ENCODE measurements at places on chromosomes 4 and X. TPM values are rescaled to one million over a fixed set of nuclear protein-coding genes. Genes with fewer than 3 reads are reported as not detected.

COL4A6 gene
- polyA plus RNA-seq, result 4.5 TPM

TNIP2 gene
- polyA plus RNA-seq, result 25.6 TPM

GPC3 gene
- polyA plus RNA-seq, result 3,263 TPM

WAS gene
- 0.18 TPM for polyA plus RNA-seq

VCX2 gene
- not detected for polyA plus RNA-seq

TMEM47 gene
- not detected for polyA plus RNA-seq

UGT2B7 gene
- polyA plus RNA-seq, result 26.1 TPM

CT45A2 gene
- not detected for polyA plus RNA-seq

ZFP92 gene
- polyA plus RNA-seq, result not detected

DNA sequence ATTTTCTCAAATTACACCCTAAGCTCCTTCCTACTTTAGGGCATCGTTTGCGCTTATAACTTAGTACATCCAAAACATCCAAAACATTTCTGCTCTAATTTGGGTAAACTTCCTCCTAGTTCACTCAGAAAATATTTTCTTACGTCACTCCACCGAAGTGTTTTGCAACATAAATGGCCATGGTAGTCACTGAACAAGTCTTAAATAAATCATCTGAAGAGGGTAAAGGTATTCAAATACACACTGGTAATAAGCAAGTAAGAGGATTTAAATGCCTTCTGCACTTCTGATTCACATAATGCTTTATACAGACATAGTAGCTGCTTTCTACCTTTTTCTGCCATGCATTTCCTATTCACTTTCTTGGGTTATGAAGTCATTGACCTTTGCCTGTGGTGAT lies 991.9 kb downstream of the NLGN4X start:
- DNase-seq, result no peak

GRCh38 chr4:61231421-61231820 lies 31.3 kb downstream of the ADGRL3 start:
- no peak for DNase-seq

GRCh38 chr4:69060651-69061308 lies 35.5 kb upstream of the UGT2B7 start:
- no peak for DNase-seq

DNA sequence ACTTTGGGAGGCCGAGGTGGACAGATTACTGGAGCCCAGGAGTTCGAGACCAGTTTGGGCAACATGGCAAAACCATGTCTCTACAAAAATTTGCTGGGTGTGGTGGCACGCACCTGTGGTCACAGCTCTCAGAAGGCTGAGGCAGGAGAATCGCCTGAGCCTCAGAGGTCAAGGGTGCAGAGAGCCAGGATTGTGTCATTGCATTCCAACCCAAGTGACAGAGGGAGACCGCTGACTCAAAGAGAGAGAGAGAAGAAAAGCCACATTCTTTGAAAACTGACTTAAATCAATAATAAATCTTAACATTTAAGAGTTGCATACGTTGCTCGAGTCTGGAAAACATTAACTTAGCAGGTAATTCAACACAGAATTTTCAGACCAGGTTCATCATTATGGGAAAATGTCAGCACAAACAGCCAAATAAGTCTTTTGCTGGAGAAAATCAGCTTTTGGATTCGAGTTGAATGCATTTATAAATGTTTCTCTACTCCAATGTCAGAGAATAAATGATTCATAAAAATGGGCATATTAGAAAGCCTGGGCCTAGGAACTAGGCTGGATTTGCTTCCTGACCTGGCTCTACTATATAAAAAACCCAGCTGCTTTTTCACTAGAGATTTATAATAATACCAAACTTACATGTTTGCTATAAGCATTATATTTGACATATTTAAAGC lies 68.3 kb upstream of the RBPJ start:
- peak; percentile 78 for DNase-seq

- DNase-seq, result no peak
Measured at GRCh38 chr4:85152480-85152879, 186.0 kb upstream of the WDFY3 start.

DNA sequence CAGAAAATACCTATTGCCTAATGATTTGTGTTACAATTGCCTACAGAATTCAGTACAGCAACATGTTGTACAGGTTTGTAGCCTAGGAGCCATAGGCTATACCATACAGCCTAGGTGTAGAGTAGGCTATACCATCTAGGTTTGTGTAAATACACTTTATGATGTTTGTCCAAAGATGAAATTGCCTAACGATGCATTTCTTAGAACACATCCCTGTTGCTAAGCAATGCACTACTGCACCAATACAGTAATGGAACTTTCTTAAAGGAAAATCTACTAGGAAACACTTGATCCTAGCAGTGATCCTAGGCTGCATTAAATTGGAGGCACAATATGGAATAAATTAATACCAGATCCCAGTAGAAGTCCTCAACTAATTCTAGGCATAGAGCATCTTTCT lies 18.3 kb downstream of the NOA1 start:
- DNase-seq, result no peak

- DNase-seq, result no peak
Measured at GRCh38 chr4:158835226-158836001, 66.6 kb downstream of the FNIP2 start.

DNA sequence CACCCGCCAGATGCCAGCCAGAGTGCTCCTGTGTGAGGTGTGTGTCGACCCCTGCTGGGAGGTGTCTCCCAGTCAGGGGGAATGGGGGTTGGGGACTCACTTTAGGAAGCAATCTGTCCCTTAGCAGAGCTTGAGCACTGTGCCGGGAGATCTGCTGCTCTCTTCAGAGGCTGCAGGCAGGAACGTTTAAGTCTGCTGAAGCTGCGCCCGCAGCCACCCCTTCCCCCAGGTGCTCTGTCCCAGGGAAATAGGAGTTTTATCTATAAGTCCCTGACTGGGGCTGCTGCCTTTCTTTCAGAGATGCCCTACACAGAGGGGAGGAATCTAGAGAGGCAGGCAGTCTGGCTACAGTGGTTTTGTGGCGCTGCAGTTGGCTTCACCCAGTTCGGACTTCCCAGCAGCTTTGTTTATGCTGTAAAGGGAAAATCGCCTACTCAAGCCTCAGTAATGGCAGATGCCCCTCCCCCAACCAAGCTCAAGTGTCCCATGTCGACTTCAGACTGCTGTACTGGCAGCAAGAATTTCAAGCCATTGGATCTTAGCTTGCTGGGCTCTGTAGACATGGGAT lies 80.8 kb downstream of the CCSER1 start:
- no peak for DNase-seq

- no peak for DNase-seq
Measured at GRCh38 chr4:141099326-141099725, 33.9 kb downstream of the RNF150 start.

DNA sequence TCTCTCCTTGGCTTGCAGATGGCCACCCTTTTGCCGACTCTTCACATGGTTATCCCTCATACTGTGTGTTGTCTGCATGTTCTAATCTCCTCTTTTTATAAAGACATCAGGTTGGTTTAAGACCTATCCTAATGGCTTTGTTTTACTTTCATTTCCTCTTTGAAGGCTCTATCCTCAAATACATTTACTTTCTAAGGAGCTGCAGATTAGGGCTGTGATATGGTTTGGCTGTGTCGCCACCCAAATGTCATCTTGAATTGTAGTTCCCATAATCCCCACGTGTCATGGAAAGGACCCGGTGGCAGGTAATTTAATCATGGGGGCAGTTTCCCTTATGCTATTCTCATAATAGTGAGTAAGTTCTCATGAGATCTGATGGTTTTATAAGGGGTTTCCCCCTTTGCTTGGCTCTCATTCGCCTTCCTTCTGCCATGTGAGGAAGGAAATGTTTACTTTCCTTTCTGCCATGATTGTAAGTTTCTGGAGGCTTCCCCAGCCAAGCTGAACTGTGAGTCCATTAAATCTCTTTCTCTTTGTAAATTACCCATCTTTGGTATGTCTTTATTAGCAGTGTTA lies 204.5 kb downstream of the RELL1 start:
- no peak for DNase-seq

DNA sequence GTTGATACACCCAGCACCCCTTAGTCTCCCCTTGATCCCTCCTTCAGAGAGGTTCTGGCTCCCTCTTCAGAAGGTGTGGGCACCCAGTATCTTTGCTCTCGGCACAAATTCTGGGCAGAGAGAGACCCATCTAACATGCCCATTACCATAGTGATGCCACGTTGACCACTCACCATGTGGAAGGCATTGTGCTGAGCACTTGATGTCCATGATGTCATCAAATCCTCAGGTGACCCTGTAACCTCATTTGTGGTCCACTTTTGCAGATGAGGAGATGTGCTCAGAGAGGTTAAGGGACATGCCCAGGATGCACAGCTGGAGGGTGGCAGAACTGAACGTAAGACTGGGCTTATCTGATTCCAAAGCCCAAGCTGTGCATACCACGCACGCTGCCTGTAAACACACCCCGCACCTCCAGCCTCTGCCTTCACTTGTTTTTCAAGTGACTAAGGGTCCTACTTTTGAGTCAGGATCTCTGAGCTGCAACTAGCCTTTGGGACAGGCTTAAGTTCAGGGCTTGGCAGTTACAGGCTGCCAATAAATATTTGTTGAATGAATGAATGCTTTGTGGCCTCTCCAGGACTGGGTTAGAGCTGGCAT lies 55.2 kb downstream of the HTRA3 start:
- DNase-seq, result no peak

GRCh38 chr4:117455088-117455487 lies 369.7 kb upstream of the TRAM1L1 start:
- DNase-seq, result no peak

- DNase-seq, result no peak
Measured at GRCh38 chr4:24877868-24878635, 34.8 kb downstream of the CCDC149 start.

- no peak for DNase-seq
Measured at GRCh38 chr4:55008166-55009056, 117.0 kb downstream of the KDR start.

- no peak for DNase-seq
Measured at GRCh38 chr4:6541789-6542188, 33.2 kb upstream of the MAN2B2 start.

DNA sequence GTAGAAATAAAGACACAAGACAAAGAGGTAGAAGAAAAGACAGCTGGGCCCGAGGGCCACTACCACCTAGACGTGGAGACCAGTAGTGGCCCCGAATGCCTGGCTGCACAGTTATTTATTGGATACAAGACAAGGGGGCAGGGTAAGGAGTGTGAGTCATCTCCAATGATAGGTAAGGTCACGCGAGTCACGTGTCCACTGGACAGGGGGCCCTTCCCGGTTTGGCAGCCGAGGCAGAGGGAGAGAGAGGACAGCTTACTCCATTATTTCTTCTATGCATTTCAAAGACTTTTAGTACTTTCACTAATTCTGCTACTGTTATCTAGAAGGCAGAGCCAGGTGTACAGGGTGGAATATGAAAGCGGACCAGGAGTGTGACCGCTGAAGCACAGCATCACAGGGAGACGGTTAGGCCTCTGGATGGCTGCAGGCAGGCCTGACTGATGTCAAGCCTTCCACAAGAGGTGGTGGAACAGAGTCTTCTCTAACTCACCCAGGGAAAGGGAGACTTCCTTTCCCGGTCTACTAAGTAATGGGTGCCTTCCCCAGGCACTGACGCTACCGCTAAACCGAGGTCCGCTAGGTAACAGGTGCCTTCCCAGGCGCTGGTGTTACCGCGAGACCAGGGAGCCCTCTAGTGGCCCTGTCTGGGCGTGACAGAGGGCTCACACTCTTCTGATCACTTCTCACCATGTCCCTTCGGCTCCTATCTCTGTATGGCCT lies 44.9 kb downstream of the ZBTB49 start:
- peak; percentile 60 for DNase-seq

- DNase-seq, result no peak
Measured at GRCh38 chr4:74947798-74948197, 14.9 kb downstream of the PARM1 start.

DNA sequence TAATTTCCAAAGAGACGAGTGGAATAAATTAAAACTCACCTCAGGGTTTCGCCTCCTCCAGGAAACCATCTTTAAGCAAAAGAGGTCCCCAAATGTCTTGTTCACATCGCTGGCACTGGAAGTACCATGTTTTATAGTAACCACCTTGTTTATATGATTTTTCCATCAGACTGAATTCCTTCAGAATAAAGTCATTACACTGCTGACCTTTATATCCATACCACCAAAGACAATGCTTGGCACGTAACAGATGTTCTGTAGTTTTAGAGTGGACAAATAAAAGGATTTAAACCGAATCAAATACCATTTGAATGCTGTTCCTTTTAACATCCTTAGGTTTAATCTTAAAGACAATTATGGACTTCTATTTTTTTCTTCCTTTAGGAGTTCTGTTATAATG lies 4.7 kb downstream of the NUDT6 start:
- no peak for DNase-seq

GRCh38 chr4:11341337-11342043 lies 87.2 kb downstream of the HS3ST1 start:
- DNase-seq, result no peak

DNA sequence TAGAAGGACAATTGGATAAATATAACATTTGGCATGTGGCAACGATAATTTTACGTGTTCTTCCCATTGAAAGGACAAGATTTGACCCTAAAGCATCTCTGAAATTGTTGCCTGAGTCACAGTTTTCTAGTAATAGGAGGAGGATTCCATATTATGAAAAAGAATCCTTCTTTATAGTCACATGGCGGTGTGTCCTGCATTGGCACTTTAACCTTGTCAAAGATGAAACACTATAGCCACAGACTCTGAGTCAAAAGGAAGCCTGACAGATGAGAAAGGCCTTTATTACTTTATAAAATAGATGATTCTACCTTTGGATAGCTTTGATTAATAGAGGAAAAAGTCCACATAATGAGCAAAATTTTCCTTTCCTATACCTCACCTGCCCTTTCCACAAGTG lies 11.5 kb downstream of the LNX1 start:
- DNase-seq, result no peak

DNA sequence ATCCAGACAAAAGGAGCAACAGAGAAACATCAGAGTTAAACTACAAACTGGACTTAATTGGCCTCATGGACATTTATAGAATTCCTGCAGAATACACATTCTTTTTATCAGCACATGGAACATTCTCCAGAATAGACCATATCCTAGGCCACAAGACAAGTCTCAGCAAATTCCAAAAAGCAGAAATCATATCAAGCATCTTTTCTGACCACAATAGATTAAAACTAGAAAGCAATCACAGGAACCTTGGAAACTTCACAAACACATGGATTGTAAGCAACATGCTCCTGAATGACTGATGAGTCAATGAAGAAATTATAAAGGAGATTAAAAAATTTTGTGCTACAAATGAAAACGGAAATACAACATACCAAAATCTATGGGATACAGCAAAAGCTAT lies 526.7 kb downstream of the PCDH7 start:
- DNase-seq, result no peak

- DNase-seq, result no peak
Measured at GRCh38 chrX:121356850-121357171, 309.4 kb downstream of the GLUD2 start.

DNA sequence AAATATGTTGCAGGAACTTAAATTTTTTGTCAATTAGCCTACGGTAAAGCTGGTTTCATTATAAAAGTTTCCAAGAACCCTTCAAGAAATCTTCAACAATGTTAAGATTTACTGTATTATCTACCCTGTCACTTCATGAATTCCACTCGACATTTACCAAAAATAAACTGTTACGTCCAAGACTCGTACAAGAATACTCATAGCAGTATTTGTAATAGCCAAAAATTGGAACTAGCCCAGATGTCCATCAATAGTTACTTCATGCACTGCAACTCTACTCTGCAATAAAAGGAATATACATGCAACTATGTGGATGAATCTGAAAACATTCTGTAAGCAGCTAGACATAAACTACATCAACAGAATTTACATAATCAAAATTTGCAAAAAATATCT lies 13.4 kb downstream of the RBMX start:
- DNase-seq, result no peak

Measured in HepG2 (cell line).